GM23248 (cell line): ENCODE measurements at places on chromosomes 2 and 18. TPM values are rescaled to one million over a fixed set of nuclear protein-coding genes. Genes with fewer than 3 reads are reported as not detected.

DNA sequence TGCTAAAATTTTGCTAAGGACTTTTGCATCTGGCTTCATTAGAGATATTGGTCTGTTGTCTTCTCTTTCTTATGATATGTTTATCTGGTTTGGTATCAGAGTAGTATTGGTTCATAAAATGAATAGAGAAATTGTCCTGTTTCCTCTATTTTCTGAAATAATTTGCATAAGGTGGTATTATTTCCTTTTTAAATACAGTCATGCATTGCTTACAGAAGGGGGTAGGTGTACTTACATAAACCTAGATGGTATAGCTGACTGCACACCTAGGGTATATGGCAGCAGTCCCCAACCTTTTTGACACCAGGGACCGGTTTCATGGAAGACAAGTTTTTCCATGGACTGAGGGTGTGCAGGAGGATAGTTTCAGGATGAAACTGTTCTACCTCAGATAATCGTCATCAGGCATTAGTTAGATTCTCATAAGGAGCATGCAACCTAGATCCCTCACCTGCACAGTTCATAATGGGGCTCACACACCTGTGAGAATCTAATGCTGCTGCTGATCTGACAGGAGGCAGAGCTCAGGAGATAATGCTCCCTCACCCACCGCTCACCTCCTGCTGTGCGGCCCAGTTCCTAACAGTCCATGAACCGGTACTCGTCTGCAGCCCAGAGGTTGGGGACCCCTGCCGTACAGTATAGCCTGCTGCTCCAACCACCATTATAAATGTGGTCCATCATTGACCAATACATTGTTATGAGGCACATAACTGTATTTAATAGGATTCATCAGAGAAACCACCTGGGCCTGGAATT, 189.2 kb downstream of the FAM210A start:
- DNase-seq: no peak

DNA sequence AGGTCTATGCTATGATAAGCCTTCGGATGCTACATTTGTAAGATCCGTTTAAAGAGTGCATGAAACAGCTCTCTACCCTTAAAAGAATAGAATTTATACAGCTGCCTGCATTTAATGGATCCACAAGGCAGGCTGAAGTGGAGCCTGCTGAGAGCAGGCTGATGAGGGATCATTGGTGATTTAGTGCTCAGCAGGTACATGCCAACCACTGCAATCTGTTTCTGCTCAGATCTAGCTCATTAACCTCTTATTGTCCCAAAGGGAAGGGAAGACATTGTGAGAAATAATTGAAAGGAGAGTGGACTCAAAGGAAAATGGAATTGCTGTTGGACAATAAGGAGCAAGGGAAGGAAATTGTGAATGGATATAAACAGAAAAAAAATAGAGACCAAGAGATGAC, 822.6 kb downstream of the TRIB2 start:
- DNase-seq: no peak

- no peak for DNase-seq
Observed at GRCh38 chr2:10151462-10151861, 28.9 kb downstream of the RRM2 start.

DNA sequence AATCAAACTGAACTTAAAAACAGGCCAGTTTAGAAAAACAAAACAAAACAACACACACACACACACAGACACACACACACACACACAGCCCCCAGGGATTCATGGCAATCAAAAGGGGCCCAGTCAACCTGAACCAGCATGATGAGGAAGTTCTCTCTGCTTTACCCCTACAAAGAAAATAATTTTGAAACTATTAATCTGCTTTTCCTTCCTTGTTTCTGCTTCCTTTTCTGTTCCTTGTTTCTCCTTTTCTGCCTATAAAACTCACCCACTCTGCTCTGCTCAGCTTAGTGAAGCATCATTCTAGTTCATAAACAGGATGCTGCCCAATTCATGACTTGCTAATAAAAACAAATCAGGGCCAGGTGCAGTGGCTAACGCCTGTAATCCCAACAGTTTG, 203.1 kb downstream of the RAB3GAP1 start:
- no peak for DNase-seq

DNA sequence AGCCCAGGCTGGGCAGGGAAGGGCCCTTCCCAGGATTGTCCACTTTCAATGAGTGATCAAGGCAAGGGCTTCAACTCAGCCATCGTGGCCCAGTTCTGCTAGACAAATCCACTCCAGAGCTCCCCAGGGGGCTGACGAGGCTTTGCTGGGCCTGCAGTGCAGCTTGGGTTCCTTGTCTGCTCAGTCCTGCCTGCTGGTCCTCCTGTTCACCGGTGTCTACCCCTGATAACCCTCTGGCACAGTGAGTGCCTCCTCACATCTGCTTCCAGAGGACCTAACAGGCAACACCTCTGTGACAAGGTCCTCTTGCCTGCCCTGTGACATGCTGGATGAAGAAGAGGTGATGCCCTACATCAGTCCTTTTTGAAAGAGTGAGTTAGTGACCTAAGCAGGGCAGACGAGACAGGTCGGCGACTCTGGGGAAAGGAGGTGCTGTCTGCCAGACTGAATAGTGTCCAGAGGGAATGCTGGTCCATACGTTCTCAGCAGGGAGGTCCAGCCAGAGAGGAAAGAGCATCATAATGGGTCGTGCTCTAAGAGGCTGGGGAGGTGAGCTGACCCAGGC, 20.9 kb upstream of the KCNF1 start:
- no peak for DNase-seq

- DNase-seq: peak; percentile 31
Observed at GRCh38 chr2:63590626-63591408, 2.1 kb downstream of the MDH1 start.

Gene POTEC
- not detected in 2 replicates for polyA plus RNA-seq

DNA sequence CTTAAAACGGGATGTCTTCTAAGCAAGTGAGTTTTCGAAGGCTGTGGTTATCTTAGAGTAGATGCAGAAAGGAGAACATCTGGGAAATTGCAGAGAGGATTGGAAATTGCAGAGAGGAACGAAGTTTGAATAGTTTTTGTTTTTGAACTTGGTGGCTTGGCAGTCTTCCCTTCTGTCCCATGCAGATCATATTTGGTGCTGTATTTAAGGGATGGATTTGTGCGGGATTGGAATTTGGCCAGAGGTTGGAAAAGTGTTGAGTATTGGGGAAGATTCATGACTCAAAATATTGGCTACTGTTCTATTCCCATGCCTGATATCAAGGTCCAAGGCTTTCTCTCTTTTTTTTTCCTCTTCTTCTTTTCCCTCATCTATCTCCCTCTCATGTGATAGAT, 18.2 kb downstream of the PTPRM start:
- no peak for DNase-seq
